Lung microvascular endothelial cell (primary cell): ENCODE measurements at places on chromosomes 6 and 20. TPM values are rescaled to one million over a fixed set of nuclear protein-coding genes. Genes with fewer than 3 reads are reported as not detected.

DNA sequence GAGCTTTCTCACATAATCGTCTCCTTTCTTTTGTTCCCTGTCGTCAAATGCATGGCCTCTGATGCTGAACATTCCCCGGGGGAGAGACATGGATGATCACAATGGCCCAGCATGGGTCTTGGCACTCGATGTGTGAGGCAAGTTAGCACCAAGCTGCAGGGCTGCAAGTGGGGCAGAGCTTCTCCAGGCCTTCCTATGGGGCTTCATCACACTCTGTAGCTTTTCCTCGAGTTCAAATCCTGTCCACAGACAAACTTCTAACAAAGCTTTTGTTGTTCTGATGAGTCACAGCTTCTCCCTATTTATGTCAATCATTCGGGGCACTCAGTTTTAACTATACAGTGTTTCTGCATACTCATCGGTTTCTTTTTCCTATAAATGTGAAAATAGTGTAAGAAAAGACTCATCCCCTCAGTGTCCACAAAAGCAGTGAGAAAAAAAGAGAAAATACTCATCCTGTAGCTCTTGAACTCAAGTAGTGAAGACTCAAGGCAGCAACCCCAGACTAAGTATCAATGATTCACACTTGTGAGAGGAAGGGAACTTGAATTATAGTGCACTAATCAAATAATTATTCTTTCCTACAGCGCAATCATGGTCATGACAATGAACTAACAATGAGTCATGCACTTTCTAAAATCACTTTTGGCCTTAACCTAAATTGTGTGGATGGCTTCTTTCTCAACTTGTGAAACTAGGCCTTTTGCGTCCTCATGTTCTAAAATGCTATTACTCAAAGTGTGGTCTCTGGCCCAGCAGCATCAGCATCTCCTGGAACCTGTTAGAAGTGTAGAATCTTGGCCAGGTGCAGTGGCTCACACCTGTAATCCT is 68.4 kb upstream of the NOX3 start:
- DNase-seq = peak; percentile 82

DNA sequence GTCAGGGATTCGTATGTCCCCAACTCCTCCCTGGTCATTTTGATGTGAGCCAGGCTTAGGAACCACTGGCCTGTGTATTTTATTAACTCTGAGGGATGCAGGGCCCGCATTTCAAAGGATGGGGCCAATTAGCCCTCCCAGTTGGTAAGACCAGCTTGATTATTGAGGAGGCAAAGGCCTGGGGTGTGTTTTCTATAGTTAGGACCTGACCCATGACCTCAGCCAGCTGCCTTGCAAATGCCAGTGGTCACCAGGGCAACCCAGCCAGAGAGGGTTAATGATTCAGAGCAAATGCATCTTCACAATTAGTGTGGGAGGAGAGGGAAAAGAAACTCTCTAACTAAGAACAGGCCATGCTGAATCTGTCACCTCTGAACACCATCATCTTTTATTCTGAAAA is 835.4 kb downstream of the MAFB start:
- DNase-seq = no peak

- no peak for DNase-seq
Observed at GRCh38 chr6:28371706-28372451, 22.1 kb downstream of the ZKSCAN3 start.

DNA sequence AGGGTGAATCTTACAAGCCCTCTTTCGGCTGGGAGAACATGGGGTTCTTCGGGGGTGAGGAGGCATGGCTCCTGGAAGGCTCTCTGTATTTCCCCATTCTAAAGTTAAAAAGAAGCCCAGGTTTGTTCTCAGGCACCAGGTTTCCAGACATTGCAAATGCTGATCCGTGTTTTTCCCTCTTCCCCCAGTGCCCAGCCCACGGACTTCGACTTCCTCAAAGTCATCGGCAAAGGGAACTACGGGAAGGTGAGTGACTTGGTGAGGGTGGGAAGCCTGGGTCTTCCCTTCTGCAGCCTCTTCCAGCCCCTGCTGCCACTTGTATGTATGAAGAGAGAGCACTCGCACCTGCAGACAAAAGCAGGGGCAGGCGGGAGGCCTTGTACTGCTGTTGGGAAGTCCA is 8.7 kb downstream of the SGK2 start:
- no peak for DNase-seq

DNA sequence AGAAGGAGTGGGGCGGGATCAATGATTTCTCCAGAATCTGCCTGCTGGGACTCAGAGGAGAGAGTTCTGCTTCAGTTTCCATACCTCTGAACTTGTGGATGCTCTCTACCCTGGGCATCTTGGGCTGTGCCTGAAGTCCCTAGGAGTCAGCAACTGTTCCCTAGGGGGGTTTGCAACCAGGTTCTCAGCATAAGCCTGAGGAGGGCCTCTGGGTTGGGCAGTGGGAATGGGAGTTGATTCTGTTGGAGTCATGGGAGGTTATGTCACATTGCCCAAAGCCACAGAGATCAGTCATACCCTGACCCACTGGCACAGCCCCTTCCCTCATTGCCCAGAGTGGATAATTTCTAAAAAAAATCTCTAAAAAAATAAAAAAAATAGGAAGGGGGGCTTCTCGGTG is 47.4 kb downstream of the MOCS1 start:
- no peak for DNase-seq

DNA sequence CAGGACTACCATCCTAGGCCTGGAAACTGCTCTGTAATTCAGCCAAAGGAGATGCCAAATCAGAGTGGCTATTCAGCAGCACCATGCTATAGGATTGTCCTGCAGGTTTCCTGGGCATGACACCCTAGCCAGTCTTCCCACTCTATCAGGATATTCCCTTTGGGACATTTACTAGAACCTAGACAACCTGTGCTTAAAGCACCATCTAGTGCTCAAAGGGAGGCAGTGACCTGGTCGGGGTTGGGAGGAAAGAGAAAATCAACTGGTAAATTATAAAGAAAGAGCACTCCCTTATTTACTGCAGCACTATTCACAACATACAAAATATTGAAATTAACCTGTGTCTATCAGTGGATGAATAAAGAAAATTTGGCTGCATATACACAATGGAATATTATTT is 67.2 kb upstream of the SMLR1 start:
- peak; percentile 68 for DNase-seq

GRCh38 chr6:135229996-135230395 is 48.9 kb downstream of the MYB start:
- no peak for DNase-seq

- peak; percentile 53 for DNase-seq
Observed at GRCh38 chr6:86856937-86857563, 80.3 kb upstream of the HTR1E start.

DNA sequence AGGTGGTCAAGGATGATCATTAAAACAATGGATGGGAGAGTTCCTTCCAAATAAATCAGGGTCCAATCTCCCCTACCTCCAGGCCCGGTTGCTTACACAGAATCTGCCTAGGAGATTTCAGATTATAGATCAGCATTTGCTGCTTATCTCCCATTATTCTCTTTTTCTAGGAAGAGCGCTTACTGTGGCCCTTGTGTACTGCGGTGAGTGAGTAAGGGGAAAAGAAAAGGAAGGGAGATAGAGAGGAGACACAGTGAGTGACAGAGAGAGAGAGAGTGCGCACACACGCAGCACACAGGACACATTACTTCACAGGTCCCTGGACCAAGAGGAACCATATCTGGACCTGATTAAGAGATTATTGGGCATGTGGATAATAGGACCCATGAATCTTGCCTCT is 6.2 kb downstream of the LATS1 start:
- DNase-seq = no peak

DNA sequence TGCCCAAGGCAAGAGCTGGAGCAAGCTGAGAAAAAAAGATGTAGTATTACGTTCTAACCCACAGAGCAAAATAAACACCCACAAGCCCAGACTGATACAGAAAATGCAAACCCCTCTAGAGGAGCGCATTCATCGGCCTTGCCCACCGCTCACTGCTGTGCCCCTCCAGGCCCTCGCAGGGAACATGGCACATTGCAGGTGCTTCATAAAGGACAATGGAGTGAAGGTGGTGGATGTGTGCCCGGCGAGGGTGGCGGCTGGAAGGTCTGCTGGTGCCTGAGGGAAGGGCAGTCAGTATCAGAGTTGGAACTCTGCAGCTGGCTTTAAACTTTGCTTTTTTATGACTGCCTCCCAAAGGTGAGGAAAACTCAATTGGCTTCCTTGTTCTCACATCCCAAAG is 18.5 kb upstream of the IRF4 start:
- DNase-seq = no peak

DOK5 gene
- 0.20 TPM in 1 of 2 replicates, not detected in the other for total RNA-seq

APOBEC2 gene
- total RNA-seq = not detected in 2 replicates

LINC00237 gene
- total RNA-seq = not detected in 2 replicates

MAS1 gene
- total RNA-seq = not detected in 2 replicates

FAM83C gene
- total RNA-seq = not detected in 2 replicates

EBF4 gene
- total RNA-seq = 0.87 and 3.8 TPM in 2 replicates

RIPOR3 gene
- 0.20 TPM in 1 of 2 replicates, not detected in the other for total RNA-seq
